Cardiac atrium fibroblast (primary cell): ENCODE measurements at places on chromosomes 6 and 20. TPM values are rescaled to one million over a fixed set of nuclear protein-coding genes. Genes with fewer than 3 reads are reported as not detected.

Gene THBS2
- 586 and 600 TPM in 2 replicates for total RNA-seq

Gene RNF39
- not detected in 2 replicates for total RNA-seq

Gene HDGFL1
- total RNA-seq, result not detected in 2 replicates

Gene VPS16
- total RNA-seq, result 31.1 and 40.6 TPM in 2 replicates

Gene LY6G6D
- not detected in 2 replicates for total RNA-seq

Gene KIF6
- total RNA-seq, result not detected in 2 replicates

Gene IPCEF1
- total RNA-seq, result not detected in 2 replicates
